LNCaP clone FGC (cell line): ENCODE measurements at places on chromosomes 4 and X.

- no peak for DNase-seq
These were observed 30.9 kb upstream of the RASGEF1B start for GRCh38 chr4:81502564-81502963.

GRCh38 chr4:183506389-183506735, 1.5 kb downstream of the ING2 start:
- DNase-seq = no peak

DNA sequence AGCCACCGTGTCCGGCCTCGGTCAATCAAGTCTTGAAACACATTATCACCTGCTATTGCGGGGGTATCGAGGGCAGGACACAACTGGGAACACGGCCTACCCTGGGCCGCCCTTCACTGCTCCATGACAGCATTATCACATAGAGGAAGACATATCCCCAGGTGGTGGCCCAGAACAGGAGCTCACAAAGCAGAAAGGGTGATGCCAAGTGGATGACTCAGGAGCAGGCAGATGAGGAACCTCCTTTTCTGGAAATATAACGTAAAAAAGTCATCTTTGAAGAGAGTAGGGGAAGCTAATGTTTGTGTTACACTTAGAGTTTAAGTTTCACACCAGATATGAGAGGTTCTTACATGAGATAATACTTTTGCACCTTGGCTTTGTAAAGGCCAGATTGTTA, 5.3 kb upstream of the SUPT20HL1 start:
- DNase-seq = no peak

GRCh38 chrX:1481636-1482529, 29.2 kb upstream of the ASMTL start:
- peak; percentile 53 for DNase-seq

DNA sequence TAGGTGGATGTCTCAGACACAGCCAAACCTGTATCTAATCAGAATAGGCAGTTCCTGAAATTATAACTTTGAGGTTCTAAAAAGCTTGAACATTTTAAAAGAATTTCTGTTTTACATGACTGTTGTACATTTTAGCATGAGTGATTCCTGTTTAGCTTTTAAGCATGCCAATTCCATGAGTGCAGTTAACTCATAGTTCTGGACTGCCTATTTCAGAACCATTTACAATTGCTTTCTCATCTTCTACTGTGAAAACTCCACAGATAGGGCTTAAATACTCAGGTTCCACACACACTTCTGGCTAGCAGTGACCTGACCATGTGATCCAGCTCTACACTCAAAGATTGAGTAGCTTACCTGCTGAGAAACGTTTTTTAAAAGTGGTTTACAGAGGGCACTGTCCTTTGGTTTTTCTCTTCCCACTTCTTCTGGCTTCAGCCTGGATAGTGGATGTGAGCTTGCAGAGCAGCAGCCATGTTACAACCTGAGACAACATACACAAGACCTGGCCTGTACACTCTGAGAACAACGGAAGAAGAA, 280.8 kb downstream of the ANKRD50 start:
- DNase-seq = no peak

GRCh38 chr4:137961051-137961438, 281.1 kb downstream of the SLC7A11 start:
- DNase-seq = no peak

GRCh38 chrX:117568238-117568637, 548.4 kb downstream of the KLHL13 start:
- no peak for DNase-seq

DNA sequence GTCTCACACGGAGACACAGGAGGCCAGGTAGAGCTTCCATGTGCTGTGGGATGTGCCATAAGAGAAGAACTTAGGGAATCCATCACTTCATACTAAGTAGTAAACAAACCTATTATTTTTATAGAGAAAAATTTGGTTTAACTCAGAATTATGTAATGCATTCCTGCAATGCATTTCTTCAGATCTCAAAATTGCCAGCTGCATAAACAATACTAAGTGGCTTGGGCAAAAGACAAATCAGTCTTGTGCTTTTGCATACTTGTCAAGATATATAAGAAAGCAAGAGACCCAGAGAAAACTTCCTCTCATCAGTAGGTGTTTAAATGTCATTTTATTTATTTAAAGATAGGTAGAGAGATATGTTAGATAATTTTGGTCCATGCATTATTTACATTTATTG, 382.1 kb upstream of the CTSO start:
- no peak for DNase-seq

- DNase-seq = no peak
These were observed 86.9 kb downstream of the VCX3A start for GRCh38 chrX:6448003-6448402.

GRCh38 chr4:54571293-54572151, 86.2 kb upstream of the KIT start:
- DNase-seq = no peak

DNA sequence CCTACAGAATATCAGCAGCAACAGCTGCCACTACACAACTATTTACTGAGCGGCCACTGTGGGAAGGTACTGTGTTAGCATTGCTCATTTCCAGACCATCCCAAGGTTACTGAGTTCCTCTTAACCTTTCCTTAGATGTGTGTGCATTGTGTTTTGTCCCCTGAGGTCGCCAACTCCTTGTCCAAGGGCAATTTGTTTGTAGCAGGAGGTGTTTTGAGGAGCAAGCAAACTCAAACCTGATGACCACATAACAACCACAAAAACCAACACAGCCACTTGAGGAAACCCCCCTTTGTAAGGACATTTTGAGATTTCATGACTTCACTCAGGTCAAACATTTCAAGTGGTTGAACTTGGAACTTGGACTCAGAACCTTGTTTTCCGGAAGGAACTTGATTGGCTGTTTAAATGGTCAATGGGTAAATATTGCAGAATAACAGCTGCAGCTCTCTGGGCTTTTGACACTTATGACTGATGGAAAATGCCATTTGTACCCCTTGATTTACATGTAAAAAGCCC, 122.3 kb downstream of the MID1IP1 start:
- DNase-seq = no peak

- no peak for DNase-seq
These were observed 346.3 kb downstream of the FBXW7 start for GRCh38 chr4:152189451-152190179.

- DNase-seq = no peak
These were observed 1.4 kb downstream of the SLC16A2 start for GRCh38 chrX:74422576-74423288.

DNA sequence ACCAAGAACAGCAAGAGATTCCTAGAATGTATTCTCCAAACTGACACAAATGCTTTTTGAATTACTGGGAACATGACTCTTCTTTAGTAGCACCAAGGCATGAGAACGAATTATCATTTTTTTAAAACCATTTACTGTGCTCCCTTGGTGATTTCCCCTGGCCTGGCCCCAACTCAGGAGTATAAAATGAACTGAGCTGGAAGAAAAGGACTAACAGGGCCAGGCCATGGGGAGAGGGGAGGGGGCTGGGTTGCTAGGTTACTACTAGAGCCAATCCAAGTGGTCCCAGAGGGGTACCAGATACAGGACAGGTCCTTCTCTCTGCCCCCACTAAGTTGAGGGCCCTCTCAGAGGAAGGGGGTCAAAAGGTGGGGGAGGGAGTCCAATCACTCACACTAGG, 23.1 kb downstream of the SASH3 start:
- DNase-seq = no peak

GRCh38 chr4:158532556-158533231, 11.0 kb downstream of the RXFP1 start:
- DNase-seq = no peak

- no peak for DNase-seq
These were observed 95.4 kb downstream of the TBL1X start for GRCh38 chrX:9560219-9560618.

GRCh38 chr4:149993030-149993429, 85.2 kb upstream of the DCLK2 start:
- no peak for DNase-seq

DNA sequence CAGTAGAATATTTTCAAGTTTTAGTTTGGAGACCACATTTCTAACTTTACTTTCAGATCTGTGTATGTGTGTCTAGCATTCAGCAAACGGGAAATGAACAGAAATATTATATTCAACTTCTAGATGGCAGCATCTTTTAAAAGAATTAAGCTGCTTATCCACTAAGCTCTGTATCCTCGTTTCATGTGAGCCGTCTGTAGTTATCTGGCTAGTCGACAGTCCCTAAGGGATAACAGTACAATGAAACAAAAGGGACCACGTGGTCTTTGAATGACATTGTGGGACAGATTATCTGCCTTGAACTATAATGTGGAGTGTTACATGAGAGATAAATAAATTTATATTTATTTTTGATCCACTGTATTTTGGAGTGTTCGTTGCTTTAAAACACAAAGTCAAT, 35.8 kb upstream of the PRSS12 start:
- no peak for DNase-seq

- DNase-seq = no peak
These were observed 8.1 kb downstream of the DHRSX start for GRCh38 chrX:2492531-2493218.

DNA sequence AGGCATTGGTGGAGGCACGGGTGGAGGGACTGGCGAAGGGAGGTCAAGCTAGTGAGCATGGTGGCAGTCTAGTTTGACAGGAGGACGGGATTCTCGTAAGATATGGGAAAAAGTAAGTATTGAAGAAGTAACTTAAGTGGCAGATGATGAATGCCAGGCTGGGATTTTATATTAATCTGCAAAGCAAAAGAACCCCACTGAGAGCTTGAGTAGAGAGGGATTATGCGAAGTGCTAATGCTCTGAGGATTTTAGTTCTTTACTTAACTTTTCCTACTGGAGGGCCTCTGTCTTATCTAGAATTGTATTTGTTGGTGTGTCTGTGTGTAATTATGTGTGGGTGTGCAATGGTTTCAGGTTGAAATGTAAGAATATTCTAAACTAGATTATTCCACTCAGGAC, 327.9 kb downstream of the FAT4 start:
- no peak for DNase-seq

- no peak for DNase-seq
These were observed 5.2 kb downstream of the YIPF6 start for GRCh38 chrX:68503836-68504636.

DNA sequence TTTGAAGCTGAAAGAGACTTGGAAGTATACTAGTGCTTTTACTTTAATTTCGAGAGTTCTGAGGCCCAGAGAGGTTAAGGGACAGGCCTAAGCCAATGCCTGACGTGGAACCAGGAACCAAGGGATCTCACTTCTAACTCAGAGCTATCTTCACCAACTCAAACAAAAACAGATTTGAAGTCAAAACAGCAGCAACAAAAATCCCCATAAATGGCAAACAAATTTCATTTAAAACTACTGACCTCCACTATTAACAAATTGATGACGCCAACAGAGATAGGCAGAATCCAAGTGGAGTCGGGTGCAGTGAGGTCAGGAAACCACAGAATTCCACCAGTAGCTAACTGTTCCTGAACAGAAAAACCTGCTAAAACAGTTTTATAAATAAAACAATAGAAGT, 5.0 kb downstream of the COX18 start:
- no peak for DNase-seq

DNA sequence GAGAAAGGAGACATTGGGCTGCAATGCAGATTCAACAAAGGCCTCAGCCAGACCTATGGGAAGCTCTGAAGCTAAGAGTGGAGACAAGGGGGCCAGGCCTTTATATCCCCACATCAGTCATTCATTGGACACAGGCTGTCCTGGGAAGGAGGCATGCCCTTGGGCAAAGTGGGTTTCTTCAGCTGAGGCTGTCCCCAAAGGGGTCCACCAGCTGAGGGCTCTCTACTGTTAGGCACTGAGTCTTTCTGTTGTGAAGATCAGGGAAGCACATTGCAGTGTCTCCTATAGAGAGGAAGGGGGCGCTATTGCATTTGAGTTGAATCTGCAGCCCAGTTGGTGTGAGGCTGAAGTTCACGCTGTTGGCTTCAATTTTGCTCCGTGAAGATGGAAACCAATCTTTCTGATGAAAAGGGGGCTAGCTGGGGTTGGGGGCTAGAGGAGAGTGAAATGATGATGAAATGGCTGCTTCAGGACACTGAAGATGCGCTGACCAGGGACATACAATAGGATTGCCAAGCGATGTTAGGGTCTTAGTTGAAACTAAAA, 48.0 kb downstream of the SLC25A5 start:
- no peak for DNase-seq

DNA sequence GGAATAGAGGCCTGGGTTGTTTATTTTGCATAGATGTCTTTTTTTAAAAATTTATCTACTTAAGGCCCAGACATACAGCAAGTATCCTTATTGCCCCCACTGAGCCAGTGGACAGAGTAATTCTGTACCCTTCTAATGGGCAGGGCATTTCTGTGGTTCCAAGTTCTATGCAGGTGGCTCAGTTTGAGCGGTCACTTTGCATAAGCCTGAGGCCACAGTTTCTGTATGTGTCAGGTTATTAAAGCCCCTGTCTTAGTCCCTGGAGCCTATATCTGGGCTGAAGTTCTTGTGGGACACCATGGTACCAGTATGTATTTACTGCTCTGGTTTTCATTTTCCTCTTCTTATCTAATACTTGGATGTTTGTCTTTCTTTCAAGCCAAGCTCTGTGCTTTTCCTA, 168.8 kb downstream of the MID1IP1 start:
- no peak for DNase-seq

- DNase-seq = no peak
These were observed 7.9 kb downstream of the HUWE1 start for GRCh38 chrX:53678667-53679066.

- no peak for DNase-seq
These were observed 73.2 kb downstream of the CBLL2 start for GRCh38 chrX:22345884-22346283.

DNA sequence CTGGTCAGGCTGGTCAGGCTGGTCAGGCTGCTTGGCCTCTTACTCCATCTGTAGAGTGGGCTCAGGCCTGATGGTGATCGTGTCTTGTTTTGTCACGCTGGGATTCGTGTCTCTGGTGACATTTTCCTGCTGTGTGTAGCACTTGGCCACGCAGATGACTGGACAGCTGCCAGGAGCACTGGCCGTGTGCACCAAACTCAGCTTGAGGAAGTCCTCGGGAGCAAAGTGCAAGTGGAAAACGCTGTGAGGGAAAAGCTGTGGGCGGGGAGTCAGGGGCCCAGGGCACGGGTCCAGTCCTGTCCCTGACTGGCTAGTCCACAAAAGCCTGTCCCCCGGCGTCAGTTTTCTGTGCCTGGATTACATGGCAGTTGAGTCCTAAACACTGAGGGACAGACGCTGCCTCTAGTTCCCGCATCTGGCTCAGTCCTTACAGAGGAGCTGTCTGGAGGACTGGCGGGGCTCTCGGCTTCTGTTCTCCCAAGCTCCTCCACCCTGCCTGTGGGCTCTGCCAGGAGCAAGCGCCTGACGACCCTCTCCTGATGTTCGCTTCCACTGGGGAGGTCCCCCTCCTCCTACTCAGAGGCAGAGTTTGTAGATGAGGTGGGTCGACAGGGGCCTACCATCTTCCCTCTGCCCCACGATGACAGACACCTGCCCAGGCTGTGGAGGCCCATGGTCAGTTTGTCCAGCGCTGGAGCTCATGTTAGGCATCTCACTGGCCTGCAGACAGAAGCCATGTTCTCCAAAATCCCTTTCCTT, 35.9 kb upstream of the GRPEL1 start:
- no peak for DNase-seq

GRCh38 chr4:36432586-36432985, 151.2 kb downstream of the DTHD1 start:
- DNase-seq = no peak

DNA sequence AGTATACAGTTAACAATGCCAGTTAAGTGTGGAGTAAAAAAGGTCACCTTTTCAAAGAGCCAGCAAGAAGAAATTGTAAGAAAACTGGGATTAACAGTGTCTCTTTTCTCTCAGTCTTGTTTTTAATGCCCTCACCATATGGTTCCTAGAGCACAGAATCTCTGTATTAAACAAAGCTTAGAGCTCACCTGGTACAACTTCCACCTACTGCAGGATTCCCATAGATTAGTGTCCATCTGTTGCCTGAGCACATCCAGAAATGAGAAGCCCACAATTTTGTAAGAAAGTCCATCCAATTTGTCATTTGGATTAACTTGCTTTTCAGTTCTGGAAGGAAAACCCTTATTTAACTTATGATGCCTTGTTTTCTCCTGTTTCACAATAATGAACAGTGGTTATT, 1037.1 kb downstream of the STPG2 start:
- DNase-seq = no peak
